ENCODE measurements at places on chromosomes 2 and 18.

DNA sequence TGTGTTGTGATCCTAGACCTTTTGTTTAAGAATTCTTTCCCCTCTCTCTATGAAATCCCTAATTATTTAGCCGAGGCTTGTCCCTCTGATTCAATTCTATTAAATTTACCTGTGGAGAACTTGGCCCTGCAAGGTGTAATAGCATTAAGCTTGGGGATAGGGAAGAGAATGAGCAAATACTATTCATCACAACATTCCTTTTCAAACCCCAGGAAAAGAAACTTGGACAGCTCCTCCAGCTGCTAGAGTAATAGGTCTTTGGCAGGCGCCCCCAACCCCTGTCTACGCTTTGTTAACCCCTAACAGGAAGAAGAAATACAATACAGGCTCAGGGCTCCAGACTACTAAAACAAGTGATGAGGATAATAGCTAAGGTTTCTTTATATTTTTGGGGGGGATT is 957.0 kb downstream of the CPS1 start:
- DNase-seq, result no peak

DNA sequence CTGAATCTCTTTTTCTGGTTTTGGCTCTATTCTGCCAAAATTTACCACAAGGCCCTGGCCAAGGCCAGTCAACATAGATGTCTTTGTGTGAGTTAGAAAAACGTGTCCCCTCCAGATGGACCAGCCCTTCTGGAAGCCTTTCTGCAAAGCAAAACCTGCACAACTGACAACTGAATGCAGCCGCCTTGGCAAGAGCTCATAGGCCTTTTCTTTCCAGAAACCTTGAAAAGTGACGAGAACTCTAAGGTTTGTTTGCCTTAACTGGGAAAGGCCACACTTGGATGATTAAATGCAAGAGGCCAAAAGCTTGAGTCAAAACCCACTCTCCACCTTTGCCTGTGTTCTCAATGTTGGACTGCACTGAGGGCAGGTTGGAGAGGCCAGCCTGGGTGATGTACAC is 103.9 kb downstream of the COLEC12 start:
- no peak for DNase-seq

GRCh38 chr2:202344178-202344577 is 31.9 kb upstream of the BMPR2 start:
- DNase-seq, result no peak

DNA sequence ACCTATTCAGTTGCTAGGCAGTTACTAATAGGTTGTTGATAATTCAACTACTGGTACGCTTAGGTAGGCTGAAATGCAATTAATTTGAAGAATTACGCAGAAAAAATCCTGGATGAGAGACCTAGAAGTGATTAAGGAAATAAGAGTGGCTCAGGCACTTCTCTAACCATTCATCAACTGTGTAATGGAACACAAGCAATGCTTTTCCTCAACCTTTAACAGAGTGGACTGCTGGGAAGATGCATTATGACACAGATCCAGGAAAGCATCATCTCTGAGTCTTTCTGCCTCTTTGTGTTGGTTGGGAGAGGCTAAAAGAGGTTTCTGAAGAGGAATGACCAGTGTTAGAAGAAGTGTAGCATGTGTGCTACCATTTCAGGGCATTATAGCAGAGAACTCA is 992.2 kb downstream of the TSN start:
- DNase-seq, result no peak

DNA sequence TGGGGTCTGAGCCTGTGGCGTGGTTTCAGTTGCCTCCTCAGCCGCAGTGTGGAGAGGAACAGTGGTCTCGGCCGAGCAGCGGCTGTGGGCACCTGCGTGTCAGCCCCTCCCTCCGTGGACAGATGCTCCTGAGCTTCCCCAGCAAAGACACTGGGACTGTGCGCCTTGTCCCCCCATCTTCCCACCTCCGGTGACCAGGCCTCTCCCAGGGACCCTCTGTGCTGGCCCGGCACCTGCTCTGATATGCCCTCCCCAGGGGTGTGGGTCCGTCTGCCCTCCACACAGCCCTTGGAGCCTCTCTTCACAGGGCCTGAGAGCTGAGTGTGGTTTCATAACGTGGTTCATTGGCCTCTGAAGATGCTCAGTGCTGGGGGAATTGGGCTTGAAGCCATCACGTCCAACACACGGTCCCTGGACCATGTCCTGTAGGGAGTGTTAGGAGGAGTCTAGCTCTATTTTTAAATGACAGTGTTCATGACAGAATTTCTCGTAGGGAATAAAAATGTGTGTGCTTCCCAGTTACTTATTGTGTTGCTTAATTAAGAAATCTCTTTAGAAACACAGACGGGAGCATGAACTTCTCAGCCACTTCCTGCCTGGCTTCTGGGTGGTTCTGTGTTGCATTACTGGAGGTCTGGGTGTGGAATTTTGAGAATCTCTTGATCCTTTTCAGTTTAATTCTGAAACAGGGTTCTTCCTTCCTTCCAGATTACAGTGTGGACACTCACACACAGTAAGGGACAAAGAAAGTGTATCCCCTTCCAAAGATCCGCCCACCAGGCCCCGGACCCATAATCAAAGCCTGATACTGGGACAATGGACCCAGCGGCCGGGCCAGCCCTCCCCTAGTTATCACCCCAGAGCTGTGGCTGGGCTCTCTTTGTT is 110.7 kb downstream of the NFATC1 start:
- no peak for DNase-seq
